ENCODE measurements at places on chromosomes 6 and 20.

DNA sequence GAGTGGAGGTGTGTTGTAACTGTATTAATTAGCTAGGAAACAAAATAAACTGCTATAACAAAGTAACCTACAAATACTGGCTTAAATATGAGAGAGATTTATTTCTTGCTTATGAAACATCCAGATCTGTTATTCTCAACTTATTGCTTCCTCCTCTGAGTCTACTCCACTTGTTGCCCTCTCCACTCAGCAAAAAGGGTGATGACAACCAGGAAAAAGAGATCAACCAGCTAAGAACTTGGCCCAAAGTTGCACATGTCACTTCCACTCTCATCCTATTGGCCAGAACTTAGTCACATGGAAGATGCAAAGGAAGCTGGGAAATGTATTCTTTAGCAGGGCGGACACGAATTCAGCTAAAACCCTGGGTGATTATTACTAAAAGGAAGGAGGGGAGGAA lies 5.2 kb upstream of the TP53RK start:
- no peak for DNase-seq

- DNase-seq = no peak
These were observed 887 bp downstream of the SIGLEC1 start for GRCh38 chr20:3711484-3711941.

GRCh38 chr20:62739067-62739466 lies 30.4 kb downstream of the NTSR1 start:
- DNase-seq = no peak

- DNase-seq = no peak
These were observed 161.1 kb downstream of the ERMARD start for GRCh38 chr6:169912266-169913095.

- no peak for DNase-seq
These were observed 393.1 kb downstream of the ZFAND3 start for GRCh38 chr6:38212579-38212978.

- no peak for DNase-seq
These were observed 27.3 kb downstream of the MED23 start for GRCh38 chr6:131600716-131601115.

- DNase-seq = no peak
These were observed 4.3 kb downstream of the FAM217A start for GRCh38 chr6:4074478-4075235.

- no peak for DNase-seq
These were observed 40.9 kb upstream of the NNAT start for GRCh38 chr20:37479925-37480691.

GRCh38 chr20:49602345-49603208 lies 34.6 kb upstream of the PTGIS start:
- no peak for DNase-seq

GRCh38 chr6:11025921-11026635 lies 18.0 kb downstream of the ELOVL2 start:
- DNase-seq = no peak

DNA sequence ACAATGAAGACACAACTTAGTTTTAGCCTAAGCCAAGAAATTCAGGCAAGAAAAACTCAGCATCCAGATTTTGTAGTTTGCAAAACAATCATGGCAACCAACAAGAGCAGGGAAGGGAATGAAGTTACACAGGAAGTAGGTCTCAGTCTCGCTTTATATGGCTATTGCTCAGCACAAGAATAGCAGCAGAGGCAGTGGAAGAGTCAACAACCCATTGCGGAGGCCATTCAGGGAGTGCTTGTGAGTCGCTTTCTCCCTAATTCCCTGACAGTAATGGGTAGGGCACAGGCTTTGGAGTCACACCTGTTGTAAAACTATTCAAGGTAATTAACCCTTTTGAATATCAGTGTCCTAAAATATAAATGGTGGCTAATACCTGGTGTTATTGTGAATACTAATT lies 238.5 kb downstream of the HDGFL1 start:
- DNase-seq = no peak

GRCh38 chr6:160106701-160107100 lies 14.9 kb upstream of the SLC22A1 start:
- DNase-seq = no peak

DNA sequence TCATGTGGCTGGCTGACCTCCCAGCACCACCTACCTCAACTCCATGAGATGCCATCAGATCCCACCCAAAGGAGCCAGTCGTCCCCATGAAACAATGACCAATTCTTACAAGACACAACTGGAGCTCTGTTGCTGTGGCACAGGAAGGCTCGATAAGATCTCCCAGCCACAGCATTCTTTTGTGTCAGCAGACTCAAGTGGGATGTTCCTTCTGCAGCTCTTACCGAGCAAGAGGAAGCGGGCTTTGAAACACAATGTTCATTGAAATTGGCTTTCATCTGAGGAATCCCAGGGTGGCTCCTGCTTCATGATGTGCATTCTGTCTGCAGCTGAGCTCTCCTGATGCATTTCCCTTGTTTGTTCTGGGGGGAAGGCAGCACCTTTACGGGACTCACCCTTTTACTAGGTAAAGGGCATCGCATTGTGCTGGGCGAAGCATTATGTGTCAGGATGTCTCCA lies 222.0 kb upstream of the SGK1 start:
- DNase-seq = no peak

GRCh38 chr20:3795511-3796468 lies at the start of gene CDC25B:
Gene CDC25B, plus strand, starts transcription at chr20:3796310. Its CDS starts 222 bp downstream, at chr20:3796532.
- DNase-seq = peak; percentile 86

- no peak for DNase-seq
These were observed 166.9 kb upstream of the TSHZ2 start for GRCh38 chr20:52805296-52805571.

- no peak for DNase-seq
These were observed 15.7 kb downstream of the AHI1 start for GRCh38 chr6:135481783-135482369.

DNA sequence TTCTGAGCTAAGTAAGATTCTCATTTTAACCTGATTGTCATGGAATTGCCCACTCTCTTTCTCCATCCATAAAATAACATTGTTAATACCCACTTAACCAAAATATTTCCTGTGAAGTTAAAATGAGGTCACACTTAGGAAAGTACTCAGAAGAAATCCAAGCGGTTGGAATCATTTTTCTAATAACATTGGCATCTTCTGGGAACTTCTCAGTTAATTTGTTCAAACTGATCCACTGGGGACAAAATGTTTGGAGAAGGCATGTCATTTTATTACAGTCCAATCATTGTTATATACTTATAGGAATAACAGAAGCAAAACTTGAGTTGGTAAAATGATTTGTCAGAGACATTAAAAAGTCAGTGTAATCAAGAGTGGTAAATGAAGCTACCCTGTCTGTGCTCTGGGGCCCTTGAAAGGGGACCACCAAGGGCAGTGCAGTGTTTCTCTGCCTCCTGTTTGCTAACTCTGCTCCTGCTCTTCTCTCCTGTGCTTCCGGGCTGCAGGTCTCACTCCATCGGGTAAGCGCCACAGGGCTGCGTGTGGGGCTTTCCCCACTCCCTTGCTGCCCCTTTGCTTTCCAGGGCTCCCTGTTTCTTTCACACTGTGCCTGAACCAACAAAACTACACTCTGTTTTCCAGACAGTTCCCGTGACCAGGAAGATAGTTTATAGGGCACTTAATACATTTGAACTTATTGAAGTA lies 50.1 kb downstream of the HDDC2 start:
- no peak for DNase-seq

DNA sequence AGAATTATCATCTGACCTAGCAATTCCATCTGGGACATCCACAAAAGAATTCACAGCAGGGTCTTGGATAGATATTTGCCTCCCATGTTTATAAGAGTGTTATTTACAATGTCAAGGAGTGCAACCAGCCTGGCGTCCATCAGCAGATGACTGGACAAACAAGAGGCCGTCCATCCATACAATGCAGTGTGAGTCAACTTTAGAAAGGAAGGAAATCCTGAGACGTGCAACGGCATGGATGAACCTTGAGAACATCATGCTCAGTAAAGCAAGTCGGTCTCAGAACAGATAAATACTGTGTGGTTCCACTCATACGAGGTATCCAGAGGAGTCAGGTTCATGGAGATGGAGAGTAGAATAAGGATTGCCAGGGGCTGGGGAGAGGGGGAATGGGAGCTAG lies 46.4 kb downstream of the FOXF2 start:
- DNase-seq = no peak

DNA sequence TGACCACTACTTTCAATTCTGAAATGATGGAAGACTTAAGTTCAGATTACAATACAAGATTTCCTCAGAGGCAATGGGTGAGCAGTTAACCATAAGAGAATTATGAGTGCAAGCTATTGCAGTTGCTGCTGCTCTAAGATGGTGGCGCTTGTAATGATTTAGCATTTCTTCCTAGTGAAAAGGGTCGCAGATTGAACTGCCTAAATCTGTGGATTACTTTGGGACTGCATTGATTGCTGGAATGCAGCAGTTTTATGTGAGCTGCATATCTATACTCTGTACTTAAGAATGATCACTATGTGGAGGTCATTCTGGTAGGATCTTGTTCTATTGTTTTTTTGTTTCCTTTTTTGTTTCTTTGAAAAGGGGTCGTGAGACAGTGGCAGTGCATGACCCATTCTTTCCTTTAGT lies 5.3 kb downstream of the SCAF8 start:
- DNase-seq = no peak

- no peak for DNase-seq
These were observed 170.2 kb downstream of the ZDHHC14 start for GRCh38 chr6:157551041-157551832.

- no peak for DNase-seq
These were observed 372.6 kb downstream of the QKI start for GRCh38 chr6:163786995-163787671.

GRCh38 chr6:92538275-92538674 lies 881.1 kb downstream of the EPHA7 start:
- no peak for DNase-seq

DNA sequence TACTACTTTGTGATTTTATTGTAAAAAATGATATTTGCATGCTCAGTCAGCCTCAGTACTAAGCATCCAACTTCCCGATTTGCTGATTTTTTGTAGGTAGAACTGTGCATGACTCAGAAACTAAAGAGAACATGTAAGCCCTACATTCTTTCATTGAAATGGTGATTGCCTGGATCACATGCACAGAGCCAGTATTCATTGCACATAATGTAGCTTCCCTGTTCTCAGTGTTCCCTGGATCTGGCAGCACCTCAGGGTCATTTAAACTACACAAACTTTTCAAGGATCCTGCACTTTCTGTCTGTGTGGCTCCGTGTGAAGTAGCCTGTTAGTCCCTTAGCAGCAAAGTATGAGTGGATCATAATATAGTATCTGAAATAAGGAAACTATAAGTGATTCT lies 422.9 kb upstream of the AGPAT4 start:
- no peak for DNase-seq

GRCh38 chr20:43917380-43917779 lies 2.7 kb downstream of the TOX2 start:
- DNase-seq = no peak

DNA sequence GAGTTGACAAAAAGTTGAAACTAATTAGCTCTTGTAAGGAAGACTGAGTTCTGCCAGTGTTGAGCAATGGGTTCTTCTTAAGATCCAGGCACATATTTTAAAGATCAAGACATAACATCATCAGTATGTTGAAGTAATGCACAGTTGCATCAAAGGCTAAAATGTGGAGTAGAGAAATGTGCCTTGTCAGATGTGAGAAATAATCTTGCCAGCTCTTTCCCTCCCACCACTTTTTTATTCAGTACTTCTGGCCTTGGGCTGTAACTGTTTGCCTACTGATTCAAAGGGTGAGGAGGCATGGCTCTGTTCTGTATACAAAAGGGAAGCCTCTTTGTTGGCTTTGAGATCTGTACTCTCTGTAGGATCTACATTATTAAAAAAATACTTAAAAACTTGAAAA lies 13.1 kb downstream of the PKIB start:
- no peak for DNase-seq

GRCh38 chr6:148708707-148709106 lies 38.1 kb upstream of the UST start:
- no peak for DNase-seq

- no peak for DNase-seq
These were observed 291.6 kb upstream of the ECI2 start for GRCh38 chr6:4426968-4427367.

Measured in C1 segment of cervical spinal cord (tissue), 14 donors.